ENCODE measurements at places on chromosomes 11 and 22.
A peak's percentile ranks its signal among the peaks of the same experiment; 100 is the strongest.

DNA sequence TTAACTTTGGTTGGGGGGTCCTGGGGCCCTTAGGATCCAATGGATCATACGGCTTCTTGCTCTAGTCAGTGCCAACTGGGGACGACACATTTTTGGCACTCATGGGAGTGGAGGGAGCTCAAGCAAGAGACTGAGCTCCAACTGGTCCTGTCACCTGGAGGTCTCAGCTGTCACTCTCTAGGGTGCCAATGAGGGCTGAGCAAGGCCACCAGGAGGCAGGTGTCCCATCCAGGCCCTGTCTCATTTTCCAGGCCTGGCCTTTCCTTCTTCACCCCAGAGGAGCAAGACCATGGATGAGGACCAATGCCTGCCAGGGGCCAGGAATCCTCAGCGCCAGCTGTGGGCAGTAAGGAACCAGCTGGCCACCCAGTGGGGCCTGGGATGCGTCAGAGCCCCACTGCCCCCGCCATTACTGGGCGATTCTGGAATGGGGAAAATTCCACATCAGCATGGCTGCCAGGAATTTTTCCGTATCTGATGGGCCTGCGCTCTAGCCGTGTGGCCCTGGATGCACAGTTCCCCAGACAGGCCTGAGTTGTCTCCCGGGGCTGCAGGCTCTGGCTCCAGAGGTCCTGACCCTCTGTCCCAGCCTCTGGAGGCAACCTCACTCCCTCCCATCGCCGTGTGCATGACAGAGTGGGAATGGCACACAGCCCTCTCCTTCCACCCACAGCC, 669 bp upstream of the GAL3ST1 start:
- DNase-seq: no peak

DNA sequence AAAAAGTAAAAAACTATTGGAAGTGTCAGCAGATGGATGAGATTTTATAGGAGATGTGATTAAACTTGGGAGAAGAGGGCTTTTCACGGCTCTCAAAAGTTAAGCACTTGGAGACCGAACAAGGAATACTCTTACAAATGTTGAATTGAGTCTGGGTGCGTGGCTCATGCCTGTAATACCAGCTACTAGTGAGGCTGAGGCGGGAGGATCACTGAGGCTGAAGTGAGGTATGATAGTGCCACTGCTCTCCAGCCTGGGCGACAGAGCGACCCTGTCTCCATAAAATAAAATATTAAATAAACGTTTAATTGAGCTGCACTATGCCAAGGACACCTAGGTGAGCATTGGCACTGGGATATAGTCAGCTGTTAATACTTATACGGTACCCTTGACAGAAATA, 1.9 kb downstream of the CEP57 start:
- DNase-seq: no peak

- DNase-seq: peak; percentile 20
Observed at GRCh38 chr11:10042699-10043098, 251.3 kb downstream of the SBF2 start.

- peak; percentile 46 for DNase-seq
Observed at GRCh38 chr11:59224351-59224928, 11.7 kb upstream of the MPEG1 start.

GRCh38 chr11:128705124-128705920, 11.4 kb downstream of the FLI1 start:
- peak; percentile 39 for DNase-seq

GRCh38 chr11:109106151-109106906, 315.7 kb upstream of the C11orf87 start:
- no peak for DNase-seq

DNA sequence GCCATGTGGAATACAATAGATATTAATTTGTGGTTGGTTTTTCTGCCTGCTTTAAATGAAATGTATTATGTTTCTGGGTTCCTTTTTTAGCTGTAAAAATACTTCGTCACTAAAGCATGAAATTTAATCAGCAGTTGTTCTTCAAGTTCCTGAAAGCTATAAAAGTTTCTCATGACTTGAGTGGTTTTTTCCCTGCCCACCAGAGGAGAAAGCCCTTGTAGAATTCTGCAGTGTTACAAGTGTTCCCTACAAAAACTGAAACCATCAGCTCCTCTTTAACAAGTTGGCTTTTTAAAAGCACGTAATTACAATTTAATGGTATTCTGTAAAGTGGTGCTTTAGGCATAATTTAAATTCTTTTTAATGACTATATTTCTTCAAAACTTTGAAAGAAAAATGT, 56.2 kb downstream of the PANX1 start:
- no peak for DNase-seq

DNA sequence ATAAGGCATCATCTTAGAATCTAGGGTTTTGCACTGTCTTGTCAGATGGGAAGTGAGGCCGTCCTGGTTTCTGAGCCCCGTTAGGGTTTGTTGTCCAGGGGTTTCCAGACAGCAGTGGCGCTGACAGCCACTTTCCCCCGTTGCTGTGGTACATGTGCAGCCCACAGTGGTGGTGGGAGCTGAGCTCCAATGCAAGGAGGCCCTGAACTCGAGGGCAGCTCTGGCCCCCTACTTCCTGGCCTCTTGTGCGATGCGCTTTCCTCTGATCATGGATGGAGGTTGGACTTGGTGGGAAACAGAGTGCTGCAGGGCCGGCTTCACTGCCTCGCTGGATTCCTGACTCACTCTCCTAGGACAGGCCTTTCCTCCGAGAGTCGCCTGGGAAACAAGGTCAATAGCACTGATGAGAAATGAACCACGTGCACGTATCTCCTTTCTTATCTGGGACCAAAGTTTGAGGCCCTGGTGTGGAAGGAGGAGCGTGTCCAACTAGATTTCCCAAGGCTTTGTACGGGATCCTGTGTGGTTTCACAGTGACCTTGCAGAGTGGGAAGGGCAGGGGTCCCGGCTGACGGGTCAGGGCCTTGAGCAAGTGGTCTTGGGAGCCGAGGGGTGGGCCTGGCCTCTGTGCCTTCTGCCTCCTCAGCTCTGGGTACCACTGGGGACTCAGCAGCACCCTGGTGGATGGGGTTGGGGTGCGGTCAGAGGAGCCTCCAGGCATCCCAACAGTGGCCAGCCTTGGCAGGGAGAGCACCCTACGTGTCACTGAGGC, 3.7 kb downstream of the PHRF1 start:
- DNase-seq: no peak

DNA sequence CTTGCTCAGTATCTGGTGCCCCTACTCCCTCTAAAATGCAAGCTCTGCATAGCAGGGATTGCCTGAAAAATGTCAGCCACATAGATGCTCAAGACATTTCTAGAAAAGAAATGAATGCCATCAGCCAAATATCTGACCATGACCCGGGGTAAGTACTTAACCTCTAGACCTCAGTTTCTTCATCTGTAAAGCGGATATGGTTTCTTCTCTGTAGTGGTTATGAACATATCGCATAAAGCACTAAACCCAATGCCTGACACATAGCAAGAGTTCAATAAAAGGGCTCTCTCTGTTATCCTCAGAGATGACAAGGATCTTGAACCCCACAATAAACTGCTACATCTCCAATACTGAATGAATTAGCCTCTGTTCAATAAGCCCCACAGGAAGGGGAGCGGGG, 122.6 kb downstream of the ABTB2 start:
- no peak for DNase-seq

GRCh38 chr11:71458146-71459070, 5.4 kb downstream of the NADSYN1 start:
- DNase-seq: no peak

- no peak for DNase-seq
Observed at GRCh38 chr11:59611570-59612565, 3.7 kb downstream of the OSBP start.

DNA sequence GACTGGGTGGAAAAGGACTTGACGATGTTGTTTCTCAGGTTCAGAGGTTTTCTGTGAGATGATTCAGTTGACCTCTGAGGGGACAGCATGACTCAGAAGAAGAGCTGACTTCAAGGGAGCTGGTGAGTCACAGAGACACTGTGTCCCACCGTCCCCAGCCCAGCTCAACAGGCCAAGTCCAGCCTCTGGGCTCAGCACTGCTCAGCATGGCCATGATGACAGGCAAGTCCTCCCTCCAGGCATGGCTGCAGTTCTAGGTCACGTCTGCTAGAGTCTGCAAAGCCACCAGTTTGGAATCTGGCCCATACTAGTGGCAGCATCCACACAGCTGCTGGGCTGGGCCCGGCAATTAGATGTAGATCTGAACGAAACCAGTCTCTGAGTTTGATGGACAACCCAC, 12.9 kb downstream of the TRIM29 start:
- DNase-seq: no peak

GRCh38 chr11:15816260-15816871, 540.0 kb downstream of the SOX6 start:
- DNase-seq: no peak

GRCh38 chr22:43008509-43008908, 6.4 kb downstream of the PACSIN2 start:
- DNase-seq: no peak

DNA sequence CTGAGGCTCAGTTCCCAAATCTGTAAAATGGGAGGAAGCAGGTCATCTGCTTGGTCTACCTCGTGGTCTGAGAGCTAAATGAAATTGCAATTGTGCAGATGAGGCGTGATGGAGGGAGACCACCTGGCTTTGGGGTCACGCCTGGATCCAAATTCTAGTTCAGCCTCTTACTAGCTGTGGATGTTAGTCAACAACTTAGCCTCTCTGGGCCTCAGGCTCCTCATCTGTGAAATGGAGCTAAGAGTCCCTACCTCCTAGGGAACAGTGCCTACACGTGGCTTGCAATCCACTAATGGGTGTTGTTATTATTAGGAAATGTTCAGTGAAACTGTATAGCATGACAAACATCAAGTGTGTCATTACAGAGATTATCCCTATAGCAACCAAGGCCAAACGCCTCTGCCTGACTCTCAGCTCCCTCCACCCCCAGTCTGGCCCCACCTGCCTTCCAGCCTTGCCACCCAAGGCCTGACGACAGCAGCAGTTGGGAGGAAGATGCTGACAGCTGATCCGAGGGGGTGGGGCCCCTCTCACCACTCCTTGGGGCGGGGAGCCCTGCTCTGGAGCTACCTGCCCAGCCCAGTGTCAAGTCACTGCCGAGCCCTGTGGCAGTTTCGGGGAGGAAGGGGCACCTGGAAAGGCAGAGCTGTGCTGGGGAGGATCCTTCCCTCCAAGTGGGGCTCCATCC, 1.7 kb upstream of the RHOD start:
- DNase-seq: peak; percentile 34

- DNase-seq: no peak
Observed at GRCh38 chr11:134845474-134846327, 433.7 kb upstream of the B3GAT1 start.

GRCh38 chr22:29733362-29734201, 13.8 kb downstream of the CABP7 start:
- DNase-seq: no peak

DNA sequence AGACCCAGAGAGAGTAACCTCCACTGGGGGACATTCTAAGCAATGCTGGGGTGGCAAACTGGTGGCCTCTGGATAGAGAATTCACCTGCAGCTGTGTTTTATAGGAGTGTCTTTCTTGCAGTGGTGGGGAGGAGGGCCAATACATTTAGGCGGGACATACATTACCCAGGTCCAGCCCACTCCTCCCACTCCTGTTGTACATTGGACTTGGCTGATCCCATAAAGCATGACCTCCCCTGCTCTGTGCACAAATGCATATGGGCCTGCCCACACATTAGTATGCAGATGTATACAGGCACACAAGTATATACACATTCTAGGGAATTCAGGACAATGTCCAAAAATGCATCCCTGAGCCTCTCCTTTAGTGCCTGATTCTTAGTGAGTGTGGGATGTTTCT, 99.1 kb downstream of the RRAS2 start:
- DNase-seq: no peak

GRCh38 chr11:102467080-102467708, 14.6 kb upstream of the TMEM123 start:
- DNase-seq: no peak

DNA sequence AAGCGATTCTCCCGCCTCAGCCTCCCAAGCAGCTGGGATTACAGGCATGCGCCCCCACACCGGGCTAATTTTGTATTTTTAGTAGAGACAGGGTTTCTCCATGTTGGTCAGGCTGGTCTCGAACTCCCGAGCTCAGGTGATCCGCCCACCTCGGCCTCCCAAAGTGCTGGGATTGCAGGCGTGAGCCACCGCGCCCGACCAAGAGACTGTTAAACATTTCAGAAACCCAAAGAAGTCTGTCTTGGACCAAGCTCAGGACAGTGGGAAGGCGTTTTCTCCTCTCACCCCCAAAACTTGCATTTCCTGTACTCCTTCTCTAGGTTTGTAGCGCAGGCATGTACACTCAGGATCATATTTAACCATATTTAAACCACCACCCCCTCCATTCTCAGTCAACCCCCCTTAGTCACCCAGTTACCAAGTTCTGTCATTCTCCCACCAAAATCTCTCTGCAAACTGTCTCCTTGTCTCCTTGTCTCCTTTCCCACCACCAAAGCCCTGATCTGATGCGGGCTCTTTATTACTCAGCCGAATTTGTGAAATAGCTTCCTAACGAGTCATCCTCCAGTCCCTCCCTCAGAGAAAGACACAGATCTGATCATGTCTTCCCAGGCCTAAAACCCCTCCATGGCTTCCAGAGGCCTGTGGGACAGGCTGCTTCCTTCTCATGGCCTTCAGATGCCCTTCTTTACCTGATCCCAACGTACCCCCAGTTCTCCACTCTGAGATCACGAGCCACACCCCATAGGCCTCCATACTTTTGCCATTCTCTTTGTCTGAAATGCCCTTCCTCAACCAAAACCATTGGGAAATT, 29.0 kb upstream of the CREB3L1 start:
- peak; percentile 58 for DNase-seq

DNA sequence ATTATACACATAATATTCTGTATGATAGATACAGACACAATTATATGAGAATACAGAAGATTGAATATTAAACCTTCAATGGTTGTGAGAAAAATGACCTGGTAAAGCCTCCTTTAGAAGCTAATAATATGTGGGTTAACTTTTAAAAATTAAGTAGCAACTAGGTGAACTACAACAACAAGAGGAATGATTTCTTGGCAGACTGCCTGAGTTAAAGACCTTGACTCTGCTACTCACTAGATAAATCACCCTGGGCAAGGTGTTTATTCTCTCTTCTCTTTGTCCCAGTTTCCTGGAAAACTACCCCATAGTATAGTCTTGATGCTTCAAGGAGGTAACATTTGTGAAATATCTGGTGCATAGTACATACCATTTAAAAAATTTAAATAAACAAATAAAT, 519.6 kb upstream of the TENM4 start:
- no peak for DNase-seq

DNA sequence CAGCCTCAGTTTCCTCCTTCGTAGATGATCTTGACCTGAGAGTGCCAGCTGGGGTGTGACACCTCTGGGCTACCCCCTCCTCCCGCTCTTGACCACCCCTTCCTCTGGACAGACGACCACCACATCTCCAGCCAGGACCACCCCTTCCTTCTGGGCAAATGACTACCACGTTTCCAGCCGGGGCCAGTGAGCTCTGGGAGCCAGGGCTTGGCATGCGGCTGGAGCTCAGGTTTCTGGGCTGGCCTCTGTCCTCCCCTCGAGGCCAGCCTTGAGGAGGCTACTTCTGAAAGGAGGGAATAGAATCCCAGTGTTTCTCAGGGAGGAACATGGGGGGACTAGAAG, 120.9 kb downstream of the KCNQ1OT1 start:
- DNase-seq: no peak

- no peak for DNase-seq
Observed at GRCh38 chr11:48127521-48128183, 89.0 kb upstream of the OR4B1 start.

- DNase-seq: peak; percentile 44
Observed at GRCh38 chr11:110337570-110338193, 41.3 kb upstream of the RDX start.
